ENCODE measurements at places on chromosomes 1 and 21. TPM values are rescaled to one million over a fixed set of nuclear protein-coding genes. Genes with fewer than 3 reads are reported as not detected.

- DNase-seq = no peak
Observed at GRCh38 chr1:43705334-43705733, 2.0 kb upstream of the ST3GAL3 start.

DNA sequence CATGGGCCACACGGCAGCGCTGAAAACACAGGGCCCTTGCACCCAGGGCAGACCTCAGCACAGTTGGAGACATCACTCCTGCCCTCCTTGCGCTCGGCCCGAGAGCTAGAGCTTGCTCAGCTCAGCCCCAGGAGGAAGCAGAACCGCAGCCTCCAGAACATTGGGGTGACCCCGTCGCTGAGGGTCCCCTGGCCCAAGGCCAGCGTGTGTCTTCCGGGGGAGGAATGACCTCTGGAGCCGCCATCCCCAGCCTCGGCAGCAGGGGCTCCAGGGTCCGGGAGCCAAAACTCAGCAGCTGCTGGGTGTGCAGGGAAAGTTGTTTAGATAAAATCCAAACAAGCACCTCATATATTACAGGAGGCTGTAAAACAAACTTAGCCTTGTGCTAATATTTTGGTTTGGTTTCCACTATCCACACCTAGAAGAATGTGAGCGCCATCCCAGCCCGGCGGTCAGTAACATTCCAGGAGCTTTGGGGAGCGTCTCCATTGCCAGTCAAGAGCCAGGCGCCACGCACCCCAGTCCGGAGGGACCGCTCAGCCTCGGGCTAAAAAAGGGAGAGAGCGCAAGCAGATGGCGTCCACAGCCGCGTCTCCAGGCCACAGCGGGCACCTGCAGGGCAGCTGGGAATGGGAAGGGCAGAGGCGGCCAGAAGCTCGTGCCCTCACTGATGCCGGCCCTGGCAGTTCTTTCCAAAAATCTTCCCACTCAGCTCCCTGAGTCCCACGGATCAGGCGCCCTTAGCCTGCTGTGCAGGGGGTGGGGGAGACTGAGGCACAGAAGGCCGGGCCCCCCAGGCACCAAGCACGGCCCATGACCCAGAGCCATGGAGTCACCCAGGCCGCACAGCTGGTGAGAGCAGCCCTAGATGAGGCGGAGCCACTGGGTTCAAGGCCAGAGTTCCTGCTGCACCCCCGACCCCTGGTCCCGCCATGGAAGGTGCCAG, 52.0 kb downstream of the SLX9 start:
- DNase-seq = no peak

The KPRP gene
- total RNA-seq = not detected

The RNF186 gene
- not detected for total RNA-seq

- DNase-seq = no peak
Observed at GRCh38 chr1:243968413-243968812, 82.7 kb upstream of the ZBTB18 start.

Data from Panc1 (cell line).